M059J (cell line): ENCODE measurements at places on chromosomes 11 and 22.

- DNase-seq = no peak
Measured at GRCh38 chr11:21768388-21768787, 424.5 kb upstream of the ANO5 start.

DNA sequence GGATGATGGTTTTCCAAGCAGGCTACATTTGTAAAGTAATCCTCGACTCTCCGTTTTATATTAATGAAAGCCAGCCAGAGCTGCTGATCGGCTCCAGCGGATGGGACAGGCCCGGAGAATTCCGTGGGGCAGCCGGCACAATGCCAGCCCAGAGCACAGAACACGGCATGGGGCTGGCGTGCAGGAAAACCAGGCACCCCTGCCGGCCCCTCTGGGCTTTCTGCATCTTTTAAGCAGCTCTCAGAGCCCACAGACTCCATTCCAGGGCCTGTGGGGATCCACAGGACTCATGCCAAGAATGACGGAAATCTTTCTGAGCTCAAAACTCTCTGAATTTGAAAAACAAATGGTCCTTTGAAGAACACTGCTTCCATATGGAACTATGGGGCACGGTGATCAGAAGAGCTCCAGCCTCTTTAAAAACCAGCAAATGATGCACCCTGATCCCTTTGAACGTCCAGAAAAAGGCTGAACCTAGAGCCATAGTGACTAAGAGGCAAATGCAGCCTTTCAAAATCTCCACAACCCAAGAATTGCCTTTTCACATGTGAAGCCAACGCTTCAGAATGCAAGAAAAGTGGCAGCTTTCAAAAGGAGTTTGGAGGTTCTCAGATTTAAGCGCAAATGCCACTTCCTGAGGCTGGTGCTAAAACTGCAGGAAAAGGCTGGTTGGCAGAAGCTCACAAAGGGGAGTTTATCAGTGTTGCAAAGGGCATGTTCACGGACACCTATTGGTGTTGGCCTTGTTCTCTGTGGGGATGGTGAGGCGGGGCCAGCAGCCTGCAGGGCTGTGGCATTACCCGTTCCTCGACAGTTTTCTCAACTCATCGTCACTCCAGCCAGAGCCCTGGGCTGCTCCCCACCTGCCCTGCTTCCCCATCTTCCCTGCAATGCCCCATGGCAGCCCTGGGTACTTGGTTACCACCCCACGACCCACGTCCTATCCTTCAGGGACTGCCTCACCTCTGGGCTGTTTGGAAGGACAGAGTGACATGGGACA is 212.5 kb downstream of the CTTN start:
- DNase-seq = no peak

DNA sequence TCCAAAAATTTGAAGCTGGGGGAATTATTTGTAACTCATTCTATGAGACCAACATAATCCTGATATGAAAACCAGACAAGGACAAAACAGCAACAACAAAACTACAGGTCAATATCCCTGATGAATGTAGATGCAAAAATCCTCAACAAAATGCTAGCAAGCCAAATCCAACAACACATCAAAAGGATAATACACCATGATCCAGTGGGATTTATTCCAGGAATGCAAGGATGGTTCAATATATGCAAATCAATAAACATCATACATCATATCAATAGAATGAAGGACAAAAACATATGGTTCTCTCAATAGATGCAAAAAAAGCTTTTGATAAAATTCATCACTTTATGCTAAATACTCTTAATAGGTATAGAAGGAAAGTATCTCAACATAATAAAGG is 19.4 kb upstream of the USP2 start:
- no peak for DNase-seq

DNA sequence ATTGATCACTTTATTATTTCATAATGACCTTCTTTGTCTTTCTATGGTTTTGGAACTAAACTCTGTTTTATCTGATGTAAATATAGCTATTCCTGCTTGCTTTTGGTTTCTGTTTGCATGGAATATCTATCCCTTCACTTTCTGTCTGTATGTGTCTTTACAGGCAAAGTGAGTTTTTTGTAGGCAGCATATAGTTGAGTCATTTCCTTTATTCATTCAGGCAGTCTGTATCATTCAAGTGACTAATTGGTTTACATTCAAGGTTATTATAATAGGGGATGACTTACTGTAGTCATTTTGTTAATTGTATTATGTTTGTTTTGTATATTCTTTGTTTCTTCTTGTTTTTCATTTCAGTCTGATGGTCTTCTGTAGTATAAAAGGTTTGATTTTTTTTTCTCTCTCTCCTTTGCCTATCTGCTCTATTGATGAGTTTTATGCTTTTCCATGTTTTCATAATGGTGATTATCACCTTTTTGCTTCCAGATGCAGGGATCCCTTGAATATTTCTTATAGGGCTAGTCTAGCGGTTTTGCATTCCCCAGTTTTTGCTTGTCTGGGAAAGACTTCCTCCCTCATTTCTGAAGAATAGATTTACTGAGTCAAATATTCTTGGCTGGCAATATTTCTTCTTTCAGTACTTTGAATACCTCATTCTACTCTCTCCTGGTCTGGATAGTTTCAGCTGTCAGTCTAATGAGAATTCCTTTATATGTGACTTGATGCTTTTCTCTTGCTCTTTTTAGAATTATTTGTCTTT is 50.4 kb downstream of the GDPD4 start:
- DNase-seq = peak; percentile 78

GRCh38 chr11:46801694-46802470 is 44.2 kb downstream of the CKAP5 start:
- DNase-seq = no peak

DNA sequence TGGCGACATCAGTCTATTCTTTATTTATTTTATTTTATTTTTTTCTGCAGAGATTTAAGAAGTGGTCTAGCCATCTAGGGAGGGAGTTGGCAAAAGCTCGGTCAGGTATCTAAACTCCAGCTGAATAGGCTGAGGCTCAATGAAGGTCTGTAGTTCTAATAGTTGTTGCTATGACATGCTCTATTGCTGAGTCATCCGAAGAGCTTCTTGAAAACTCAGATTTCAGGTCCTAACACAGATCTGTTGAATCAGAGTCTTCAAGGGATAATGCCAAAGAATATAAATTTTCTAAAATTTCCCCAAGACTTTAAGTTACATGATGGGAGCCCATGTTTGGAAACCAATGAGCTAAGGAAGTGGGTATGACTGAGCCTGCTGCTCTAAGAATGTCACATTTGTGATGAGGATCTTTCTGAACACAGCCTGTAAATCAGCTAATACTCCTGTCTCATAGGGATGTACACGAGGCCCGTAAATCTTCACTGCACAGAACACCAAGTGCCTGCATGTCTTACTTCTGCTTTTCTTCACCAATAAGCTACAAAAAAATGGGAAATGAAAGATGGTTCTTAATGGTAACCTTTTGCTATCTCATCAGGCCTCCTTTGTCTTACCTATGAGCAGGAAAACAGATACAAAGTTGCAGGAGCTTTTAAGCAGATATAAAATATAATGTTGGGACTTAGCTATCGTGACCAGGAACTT is 901.4 kb upstream of the API5 start:
- DNase-seq = peak; percentile 22

GRCh38 chr11:122981388-122982264 is at the start of gene BSX:
Gene BSX (minus strand): TSS chr11:122981834. CDS start chr11:122981671, 163 bp downstream.
- DNase-seq = peak; percentile 47

DNA sequence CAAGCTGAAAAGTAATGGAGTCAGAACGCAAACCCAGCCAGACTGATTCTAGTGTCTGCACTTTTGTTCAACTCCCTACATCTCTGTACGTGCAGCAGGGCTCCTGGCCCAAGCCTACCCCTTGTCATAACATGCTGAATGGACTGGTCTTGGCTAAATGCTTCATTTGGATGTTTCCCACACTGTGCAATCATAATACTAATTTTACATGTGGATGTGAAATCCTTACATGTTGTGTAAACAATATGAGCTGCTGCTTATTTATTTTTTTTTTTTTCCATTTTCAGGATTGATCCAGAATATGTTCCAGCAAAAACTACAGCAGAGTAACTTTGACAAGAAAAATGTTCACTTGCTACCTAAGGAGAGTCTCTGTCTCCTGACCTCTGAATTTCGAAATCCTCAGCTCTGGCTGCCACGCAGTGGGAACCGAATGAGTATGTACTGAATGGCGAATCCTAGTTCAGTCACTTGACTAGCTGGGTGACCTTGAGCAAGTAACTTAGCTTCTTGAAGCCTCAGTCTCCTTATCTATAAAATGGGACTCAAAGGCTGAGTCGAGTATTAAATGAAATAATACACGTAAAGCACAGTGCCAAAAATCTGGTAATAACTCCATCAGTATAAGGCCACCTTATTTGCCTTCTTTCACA is 133.4 kb downstream of the EHF start:
- no peak for DNase-seq

DNA sequence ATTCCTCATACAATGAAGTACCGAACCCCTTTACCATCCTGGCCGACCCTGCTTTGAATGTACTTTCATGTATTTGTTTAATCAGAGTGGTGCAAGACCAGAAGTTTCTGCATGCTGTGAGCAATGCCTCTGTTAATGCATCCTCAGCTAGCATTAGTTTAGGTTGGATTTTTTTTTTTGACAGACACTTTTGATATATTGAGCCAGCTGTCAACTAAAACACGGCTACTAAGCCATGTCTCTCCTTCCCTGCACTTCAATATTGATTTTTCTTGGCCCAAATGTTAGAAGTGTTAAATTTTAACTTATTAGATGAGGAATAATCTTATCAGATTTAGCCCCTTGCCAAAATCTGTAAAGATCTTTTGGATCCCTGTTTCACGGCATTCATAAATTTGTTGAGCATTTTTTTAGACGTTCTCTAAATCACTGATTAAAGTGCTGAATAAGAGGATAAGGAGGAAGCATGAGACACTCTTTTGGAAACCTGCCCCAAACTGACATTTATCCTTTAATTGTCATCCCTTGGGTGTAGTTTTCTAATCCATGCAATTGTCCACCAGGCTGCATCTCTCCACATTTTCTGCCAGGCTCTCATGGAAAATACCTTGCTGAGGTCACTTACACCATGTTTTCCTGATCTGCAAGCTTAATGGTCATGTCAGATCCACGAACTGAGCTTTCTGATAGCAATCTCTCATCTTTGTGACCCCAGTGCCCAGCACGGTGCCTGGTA is 130.7 kb downstream of the FEZ1 start:
- DNase-seq = no peak

- DNase-seq = no peak
Measured at GRCh38 chr11:128181984-128182383, 405.4 kb downstream of the ETS1 start.
